SW 1271 (cell line): ENCODE measurements at places on chromosomes 3 and 15.

- DNase-seq, result no peak
Measured at GRCh38 chr3:120448756-120449155, 2.0 kb downstream of the FSTL1 start.

DNA sequence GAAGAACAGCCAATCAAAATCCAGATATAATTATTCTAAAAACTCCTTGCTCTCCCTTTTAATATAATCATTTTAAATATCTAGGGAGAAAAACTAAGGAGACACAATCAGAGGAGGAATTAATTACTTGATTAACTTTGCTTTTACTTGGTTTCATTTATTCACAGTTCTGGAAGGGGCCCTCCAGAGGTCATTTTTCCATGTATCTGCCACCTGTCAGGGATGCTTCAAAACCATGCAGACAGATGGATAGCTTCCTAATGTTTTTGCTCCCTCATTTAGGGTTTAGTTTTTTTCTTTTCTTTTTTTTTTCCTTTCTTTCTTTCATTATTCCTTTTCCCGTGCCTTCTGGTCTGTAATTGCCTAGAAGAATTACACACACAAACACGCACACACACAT, 438.1 kb upstream of the ARPP21 start:
- DNase-seq, result no peak

DNA sequence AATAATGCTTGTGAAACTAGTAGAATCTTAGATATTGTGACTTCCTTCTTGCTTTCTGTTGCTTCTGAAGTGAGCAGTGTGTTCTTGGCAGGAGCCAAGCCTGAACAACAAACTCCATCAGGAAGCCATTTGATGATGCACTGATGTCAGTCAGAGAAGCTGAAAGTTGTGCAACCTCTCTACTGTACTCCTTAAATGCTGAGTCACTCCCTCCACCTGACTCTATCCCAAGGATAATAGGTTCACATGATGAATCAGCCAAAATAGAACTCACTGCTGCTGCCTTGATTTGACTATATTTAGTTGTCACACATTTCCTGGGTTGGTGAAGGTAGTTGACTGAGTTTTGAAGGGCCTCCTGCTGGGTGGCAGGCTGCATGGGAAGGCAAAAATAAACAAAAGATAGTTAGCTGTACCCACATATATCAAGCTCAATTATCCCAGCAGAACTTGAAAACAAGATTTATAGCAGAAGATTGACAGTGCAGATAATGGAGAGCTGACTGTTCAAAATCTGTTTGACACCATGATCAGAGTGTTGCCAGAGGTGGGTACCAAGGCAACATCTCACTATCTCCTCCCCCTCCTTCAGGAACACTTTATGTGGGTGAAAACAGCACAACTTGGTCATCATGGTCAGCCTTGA, 328.4 kb upstream of the DPH6 start:
- DNase-seq, result no peak

- DNase-seq, result no peak
Measured at GRCh38 chr3:43862992-43863805, 172.5 kb downstream of the ABHD5 start.

GRCh38 chr15:60652870-60653269, 173.9 kb upstream of the ICE2 start:
- no peak for DNase-seq
